HuH-7.5 (cell line): ENCODE measurements at places on chromosomes 7 and 10.

DNA sequence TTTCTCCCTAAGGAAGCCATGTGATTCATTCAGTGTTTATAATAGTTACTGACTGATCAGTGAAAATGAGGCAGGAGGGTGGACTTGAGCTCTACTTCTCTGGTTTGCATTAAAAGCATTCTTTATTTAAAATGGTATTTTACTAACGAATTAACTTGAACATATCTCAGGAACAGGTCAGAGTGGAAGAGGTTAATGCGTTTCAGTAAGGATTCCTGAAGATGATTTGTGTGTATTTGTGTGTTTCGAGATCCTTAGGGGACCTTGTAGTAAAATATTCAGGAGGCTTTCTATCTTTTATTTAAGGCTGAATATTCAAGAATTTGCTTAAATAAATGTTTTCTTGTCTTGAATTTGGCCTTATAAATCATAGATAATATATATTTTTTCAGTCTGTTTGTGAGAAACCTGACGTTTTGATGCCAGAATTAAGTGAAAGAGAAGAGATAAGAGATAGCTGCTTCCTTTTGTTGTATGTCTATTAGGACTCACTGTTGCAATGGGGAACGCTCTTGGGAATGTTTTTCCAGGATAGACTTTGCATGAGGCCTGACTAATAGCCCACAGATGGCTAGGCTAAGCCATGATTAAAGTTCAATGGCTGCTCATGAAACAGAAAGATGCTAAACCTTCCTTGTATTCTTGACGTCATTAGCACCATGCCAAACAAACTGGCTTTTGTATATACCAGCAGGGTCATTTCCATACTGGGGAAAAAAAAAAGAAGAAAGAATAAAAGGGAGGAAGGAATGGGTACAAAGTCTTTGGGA, 93.8 kb upstream of the MTPN start:
- no peak for DNase-seq

DNA sequence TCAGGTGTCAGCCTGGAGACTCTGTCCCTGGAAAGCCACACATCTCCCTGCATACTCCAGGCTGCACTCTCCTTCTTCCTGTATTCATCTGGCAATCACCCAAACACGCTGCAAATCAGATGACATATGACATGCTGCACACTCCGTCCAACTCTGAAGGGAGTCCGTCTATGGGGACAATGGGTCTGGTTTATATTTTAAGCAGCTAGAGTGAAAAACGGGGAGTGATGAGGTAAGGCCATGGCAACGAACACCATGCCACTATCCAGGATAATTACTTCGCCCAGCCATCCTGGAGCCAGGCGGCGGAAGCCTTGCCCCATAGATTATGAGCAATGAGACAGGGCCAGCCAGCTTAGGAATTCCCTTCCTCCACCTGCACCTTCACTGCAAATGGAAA, 140.1 kb downstream of the PLXNA4 start:
- DNase-seq = no peak

- DNase-seq = no peak
These were observed 48.6 kb upstream of the ITPRID1 start for GRCh38 chr7:31465285-31465684.

DNA sequence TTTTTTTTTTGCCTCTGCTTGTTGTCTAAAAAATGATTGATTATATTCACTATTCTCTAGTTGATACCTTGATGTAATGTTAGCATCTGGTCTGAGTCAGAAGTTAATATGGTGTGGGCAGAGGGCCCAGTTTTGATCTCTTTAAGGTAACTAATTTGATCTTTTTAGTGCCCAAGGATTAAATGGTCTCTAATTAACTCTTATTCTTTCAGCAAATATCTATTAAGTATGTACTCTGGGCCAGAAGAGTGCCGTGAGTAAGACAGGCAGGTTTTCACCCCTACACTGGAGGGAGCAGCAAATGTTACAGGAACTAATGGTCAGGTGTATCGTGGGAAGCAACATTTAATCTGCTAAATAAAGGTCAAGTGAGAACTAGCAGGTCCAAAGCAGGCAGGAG, 144.6 kb upstream of the COL1A2 start:
- no peak for DNase-seq

- no peak for DNase-seq
These were observed 45.5 kb upstream of the NKX2-3 start for GRCh38 chr10:99487125-99487807.

- DNase-seq = no peak
These were observed 602.9 kb upstream of the PFKP start for GRCh38 chr10:2464483-2464882.

DNA sequence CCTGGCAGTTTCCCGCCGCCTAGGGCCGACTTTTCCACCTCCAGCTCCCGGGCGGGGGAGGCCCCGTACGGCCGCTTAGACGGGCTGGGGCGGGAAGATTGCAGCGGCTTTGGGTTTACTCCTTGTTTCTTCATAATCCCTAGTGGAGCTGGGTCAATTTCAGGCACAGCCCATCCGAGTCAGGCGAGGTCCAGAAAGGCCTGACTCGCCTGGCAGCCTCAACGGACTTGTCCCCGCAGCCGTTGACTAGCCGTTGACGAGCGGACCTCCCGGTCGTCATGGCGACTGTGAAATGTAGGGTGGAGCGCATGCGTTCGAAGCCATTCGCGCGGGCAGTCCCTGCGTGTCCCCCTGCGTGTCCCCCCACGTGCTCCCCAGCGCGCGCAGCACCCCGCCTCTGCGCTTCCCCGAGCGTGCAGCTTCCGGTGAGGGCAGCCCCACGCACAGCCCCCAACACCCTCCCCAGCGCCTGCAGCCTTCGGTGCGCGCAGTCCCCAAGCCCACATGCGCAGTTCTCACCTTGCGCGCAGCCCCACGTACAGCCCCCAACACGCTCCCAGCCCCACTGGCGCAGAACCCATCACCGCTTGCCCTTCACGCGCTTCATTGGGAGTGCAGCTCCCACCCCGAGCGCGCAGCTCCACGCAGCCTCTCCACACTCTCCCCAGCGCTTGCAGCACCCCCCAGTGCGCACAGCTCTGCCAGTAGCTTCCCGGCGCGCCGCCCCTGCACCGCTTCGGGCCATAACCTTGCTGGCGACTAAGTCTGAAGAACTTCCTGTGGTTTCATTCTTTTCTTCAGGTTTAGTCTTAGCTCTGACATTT, 67.8 kb downstream of the TBX20 start:
- no peak for DNase-seq

DNA sequence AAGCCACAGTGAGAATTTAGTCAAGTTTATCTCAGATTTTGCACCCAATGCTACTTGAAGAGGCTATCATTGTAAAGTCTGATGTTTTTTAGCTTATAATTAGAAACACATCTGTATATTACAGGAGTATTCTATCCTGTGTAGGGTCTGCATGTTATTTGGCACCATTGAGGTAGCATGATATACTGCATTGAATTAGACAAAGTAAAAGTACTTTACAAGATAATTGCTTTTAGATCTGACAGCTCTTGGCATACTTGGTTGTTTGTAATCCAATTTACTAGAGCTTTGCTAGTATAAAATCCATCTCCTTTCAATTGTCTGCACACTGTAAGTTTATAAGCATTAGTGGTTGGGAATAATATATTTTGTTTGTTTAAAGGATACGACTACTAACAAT, 714.3 kb downstream of the ANKRD7 start:
- no peak for DNase-seq

GRCh38 chr7:134792968-134793367, 13.5 kb downstream of the CALD1 start:
- no peak for DNase-seq

GRCh38 chr7:46791188-46791587, 790.7 kb downstream of the TNS3 start:
- DNase-seq = no peak

GRCh38 chr7:134301592-134301991, 15.1 kb downstream of the SLC35B4 start:
- DNase-seq = no peak

DNA sequence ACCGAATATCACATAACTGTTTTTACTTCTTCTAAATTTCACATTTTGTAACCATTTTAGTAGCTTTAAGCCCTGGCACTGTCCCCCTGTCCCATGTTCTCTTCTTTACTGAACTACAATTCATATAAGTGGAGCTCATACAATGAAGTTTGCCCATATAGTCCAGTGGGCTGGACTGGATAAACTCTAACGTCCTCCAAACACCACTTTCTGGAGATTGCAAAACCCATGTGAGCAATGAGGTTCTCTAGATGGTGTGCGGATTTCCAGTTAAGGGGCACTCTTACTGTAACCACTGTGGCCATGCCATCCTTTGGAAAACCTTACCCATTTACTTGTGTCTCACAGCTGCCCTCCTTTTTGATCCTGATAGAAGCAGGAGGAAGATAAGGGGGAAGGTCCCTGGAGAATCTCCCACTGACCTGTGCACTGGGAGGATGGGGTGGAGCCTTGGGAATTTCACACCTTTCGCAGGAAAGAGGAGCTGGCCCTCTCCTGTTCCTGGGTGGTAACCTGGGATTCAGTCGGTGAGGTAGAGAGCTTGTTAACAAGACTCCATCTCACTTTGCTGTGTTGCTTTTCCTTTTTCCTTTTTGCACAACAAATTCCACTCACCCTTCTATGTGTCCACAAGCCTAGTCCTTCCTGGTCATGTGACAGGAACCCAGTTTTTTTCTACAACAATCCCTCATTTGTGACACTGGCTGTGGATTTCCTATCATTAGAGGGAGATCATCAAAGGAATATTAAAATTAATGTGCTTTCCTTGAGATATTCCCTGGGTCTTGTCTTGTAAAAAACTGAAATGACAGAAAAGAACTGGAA, 120.7 kb downstream of the ARID5B start:
- no peak for DNase-seq

DNA sequence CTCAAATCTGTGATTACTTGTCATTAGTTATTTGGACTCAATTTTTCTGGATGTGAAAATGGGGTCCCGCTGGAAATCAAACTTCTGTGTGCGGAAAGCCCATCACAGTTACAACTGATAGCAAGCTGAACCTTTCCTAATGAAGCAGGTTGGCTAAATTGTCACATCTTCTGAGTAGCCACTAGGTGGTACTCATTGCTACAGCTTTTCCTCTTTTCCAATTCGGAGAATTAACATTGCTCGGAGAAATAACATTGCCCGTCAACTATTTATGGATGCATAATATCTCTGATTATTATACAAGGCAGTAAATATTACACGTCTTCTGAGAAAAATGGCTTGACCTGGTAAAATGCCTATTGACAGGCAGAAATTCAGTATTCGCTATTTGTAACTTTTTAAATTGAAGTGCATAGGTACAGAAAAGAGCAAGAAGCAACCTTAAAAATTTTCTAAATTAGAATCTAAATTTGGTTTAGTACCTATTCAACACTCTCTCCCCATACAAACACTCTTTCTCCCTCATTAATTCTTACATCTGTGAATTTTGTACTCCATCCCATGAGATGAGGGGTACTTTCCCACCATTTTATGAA, 17.3 kb upstream of the BLOC1S2 start:
- no peak for DNase-seq

DNA sequence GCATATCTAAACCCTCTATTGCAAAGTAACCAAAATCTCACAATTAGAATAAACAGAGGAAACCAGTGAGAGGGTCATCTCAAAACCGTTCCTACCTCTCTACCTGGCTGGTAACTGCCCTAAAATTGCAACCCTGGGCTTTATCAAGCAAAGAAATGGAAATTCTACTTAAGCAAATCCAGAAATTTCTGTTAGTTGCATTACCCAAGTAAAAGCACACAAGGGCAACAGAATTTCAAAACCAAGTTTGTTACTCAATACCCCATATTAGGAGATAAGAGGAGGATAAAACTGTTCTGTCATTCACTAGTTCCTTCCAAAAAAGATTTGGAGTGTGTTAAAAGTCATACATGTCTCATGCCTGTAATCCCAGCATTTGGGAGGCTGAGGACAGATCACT, 195.3 kb downstream of the FAM107B start:
- no peak for DNase-seq

DNA sequence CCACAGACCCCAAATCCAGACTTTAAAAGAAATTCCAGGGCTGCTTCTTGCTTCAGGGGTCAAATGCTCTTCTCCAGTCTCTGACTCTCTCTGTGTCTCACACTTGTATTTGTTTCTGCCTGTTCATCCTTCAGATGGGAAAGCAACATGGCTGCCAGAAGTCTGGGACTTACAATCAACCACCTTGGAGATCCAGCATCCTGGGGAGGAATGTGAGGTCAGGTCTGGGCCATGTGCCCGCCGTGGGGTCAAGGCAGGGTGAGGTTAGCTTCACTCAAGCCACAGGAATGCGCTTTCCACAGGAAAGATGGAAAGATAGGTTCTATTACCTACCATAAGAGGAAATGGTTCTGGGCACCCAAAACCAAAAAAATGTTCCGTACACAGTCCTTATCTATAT, 34.3 kb upstream of the NPVF start:
- DNase-seq = no peak

- no peak for DNase-seq
These were observed 36.9 kb downstream of the C1GALT1 start for GRCh38 chr7:7219216-7219615.
